ENCODE measurements at places on chromosomes 6 and 20. TPM values are rescaled to one million over a fixed set of nuclear protein-coding genes. Genes with fewer than 3 reads are reported as not detected.

DNA sequence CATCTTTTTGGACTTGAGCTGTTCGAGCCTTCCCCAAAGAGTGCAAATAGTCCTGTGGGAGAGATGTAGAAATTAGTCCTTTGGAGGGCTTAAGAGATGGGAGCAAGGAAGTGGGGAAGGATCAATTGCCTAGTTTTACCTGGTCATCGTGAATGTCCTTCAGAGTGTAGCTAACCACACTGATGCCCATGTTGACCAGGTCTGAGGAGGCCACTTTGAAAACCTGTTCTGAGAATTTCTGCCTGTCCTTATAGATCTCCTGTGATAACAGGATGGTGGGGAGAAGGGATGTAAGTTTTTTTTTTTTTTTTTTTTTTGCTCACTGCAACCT lies 2.0 kb downstream of the FLOT1 start:
- no peaks in the 10 kb centered on the region for H3K27me3 ChIP-seq
- no peak overlapping the region for H3K27ac ChIP-seq
- H3K4me3 ChIP-seq: no peak overlapping the region
- DNase-seq: no peak
- peaks cover 17% of the 10 kb centered on the region for H3K4me1 ChIP-seq

GRCh38 chr20:46599227-46599987 lies 49.0 kb upstream of the OCSTAMP start:
- no peaks in the 10 kb centered on the region for H3K27me3 ChIP-seq
- no peaks in the 10 kb centered on the region for H3K4me1 ChIP-seq
- peak; percentile 69 for DNase-seq
- H3K4me3 ChIP-seq: no peak overlapping the region
- no peaks in the 10 kb centered on the region for H3K36me3 ChIP-seq

DNA sequence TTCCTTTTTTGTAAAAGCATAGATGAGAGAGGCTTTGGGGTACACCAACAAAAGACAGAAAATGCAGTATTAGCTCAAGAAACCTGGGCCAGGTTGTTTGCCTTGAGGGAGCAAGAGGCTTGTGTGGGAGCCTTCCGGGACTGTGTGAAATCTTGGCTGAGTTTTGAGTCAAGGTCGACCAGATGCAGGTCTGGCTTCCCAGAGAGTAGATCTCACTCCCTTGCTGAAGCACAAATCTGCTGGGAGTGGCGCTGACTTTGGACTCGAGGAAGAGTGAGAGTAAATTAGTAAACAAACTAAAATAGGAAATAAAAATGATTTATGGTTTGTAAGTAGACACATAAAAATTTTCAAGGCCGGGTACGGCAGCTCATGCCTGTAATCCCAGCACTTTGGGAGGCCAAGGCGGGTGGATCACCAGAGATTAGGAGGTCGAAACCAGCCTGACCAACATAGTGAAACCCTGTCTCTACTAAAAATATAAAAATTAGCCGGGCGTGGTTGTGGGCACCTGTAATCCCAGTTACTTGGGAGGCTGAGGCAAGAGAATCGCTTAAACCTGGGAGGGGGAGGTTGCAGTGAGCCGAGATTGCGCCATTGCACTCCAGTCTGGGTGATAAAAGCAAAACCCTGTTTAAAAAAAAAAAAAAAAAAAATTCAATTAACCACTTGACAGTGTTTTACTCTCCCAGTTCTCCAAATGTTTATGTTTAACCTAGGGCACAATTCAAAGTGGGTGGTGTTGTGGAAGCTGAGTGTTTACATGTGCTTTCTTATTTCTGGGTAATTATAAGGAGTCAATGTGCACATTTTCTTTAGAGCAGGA lies 27.7 kb upstream of the EDN1 start:
- peak; percentile 96 for DNase-seq
- peak overlapping the region; percentile 57 for H3K4me3 ChIP-seq
- peaks cover 5% of the 10 kb centered on the region for H3K4me1 ChIP-seq
- no peaks in the 10 kb centered on the region for H3K27me3 ChIP-seq

GRCh38 chr6:15073883-15074465 lies 171.9 kb upstream of the JARID2 start:
- no peaks in the 10 kb centered on the region for H3K36me3 ChIP-seq
- H3K4me3 ChIP-seq: no peak overlapping the region
- H3K4me1 ChIP-seq: no peaks in the 10 kb centered on the region
- H3K27ac ChIP-seq: no peak overlapping the region
- no peak for DNase-seq

GRCh38 chr6:22363714-22364239 lies 66.9 kb upstream of the PRL start:
- H3K27ac ChIP-seq: no peak overlapping the region
- no peaks in the 10 kb centered on the region for H3K4me1 ChIP-seq
- DNase-seq: no peak
- H3K27me3 ChIP-seq: no peaks in the 10 kb centered on the region
- no peak overlapping the region for H3K4me3 ChIP-seq
- no peaks in the 10 kb centered on the region for H3K36me3 ChIP-seq

GRCh38 chr6:169141671-169142537 lies 111.7 kb downstream of the THBS2 start:
- no peaks in the 10 kb centered on the region for H3K36me3 ChIP-seq
- no peaks in the 10 kb centered on the region for H3K4me1 ChIP-seq
- no peaks in the 10 kb centered on the region for H3K27me3 ChIP-seq
- no peak overlapping the region for H3K27ac ChIP-seq
- DNase-seq: no peak

- no peak overlapping the region for H3K4me3 ChIP-seq
- DNase-seq: no peak
- H3K36me3 ChIP-seq: no peaks in the 10 kb centered on the region
- no peaks in the 10 kb centered on the region for H3K27me3 ChIP-seq
Measured at GRCh38 chr6:81734500-81735150, 17.9 kb downstream of the TENT5A start.

DNA sequence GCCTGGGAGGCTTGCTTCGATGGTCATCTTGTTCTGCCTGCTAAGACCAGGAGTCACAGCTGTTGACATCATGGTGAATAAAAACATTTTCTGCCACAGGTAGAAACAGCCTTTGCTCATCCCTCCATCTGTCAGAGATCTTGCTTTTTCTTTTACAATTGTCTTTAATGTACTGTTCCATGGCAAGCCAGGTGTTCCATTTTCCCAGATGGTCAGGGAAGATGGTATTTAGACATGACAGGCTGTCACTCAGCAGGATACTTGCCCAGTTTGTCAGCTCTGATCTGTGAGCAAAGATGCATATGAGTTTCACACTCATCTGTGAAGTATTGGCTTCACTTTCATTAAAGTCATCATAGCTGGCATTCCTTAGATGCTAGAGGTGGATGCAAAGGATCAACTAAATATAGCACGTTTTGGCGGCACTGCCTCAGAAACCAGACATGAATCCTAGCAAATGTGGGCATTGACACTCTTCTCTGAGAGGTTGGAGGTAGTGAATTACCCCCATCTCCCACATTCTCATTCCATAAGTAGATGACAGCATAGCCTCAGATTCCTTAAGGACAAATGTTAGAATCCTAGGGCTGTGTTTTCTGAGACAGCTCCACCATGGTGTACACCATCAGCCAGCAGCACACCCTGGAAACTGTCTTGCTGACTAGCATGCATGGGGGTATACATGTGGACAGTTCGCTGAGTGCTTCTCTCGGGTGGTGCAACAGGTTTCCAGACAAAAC lies 4.2 kb downstream of the SSTR4 start:
- H3K36me3 ChIP-seq: no peaks in the 10 kb centered on the region
- no peak for DNase-seq
- H3K27ac ChIP-seq: no peak overlapping the region
- no peaks in the 10 kb centered on the region for H3K4me1 ChIP-seq
- peaks cover 4% of the 10 kb centered on the region for H3K27me3 ChIP-seq
- H3K4me3 ChIP-seq: no peak overlapping the region

- DNase-seq: no peak
- no peaks in the 10 kb centered on the region for H3K36me3 ChIP-seq
- no peaks in the 10 kb centered on the region for H3K4me1 ChIP-seq
- no peak overlapping the region for H3K4me3 ChIP-seq
- H3K27ac ChIP-seq: no peak overlapping the region
Measured at GRCh38 chr20:9608639-9609340, 94.4 kb downstream of the LAMP5 start.

DNA sequence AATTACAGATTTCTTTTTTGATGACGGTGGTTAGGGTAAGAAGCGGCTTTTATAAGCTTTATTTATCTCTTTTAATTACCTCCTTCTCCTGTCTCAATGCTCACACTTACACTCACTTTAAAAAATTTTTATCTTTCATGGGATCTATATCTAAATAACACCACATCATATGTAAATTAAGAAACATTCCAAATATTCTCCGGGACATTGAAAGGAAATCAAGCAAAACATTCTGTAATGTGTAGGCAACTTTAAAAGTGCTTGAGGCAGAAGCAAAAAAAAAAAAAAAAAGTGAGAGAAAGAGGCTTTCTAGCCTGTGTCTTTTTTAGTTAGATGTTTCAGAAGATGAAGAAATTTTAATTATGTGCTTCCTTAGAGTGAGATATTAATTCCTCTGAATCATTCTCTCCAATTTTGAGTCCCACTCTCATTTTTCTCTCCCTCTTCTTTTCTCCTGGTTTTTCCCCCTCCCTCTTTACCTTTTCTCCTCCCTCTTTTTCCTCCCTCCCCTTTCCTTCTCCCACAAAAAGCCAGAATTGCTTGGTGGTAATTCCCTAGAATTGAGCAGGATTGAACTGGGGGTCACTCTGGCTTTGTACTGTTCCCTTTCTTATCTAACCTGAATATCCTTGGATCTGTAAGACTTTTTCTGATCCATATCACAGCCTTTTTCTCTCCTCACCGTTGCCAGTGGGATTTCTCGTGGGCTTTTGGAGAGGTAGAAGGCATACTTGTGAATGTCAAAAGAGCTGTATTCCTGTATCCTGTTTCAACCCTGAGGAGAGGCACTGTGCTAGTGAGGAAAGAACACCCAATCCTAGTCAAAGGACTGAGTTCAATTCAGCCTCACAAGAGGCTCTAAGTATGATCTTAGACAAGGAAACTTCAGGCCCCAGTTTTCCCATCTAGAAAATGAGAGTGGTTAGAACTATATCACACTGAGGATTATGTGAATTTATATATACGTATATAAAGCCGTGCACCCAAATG lies 30.4 kb downstream of the KCNQ5 start:
- no peak overlapping the region for H3K4me3 ChIP-seq
- no peak overlapping the region for H3K27ac ChIP-seq
- H3K4me1 ChIP-seq: no peaks in the 10 kb centered on the region
- H3K27me3 ChIP-seq: no peaks in the 10 kb centered on the region
- no peak for DNase-seq
- no peaks in the 10 kb centered on the region for H3K36me3 ChIP-seq

DNA sequence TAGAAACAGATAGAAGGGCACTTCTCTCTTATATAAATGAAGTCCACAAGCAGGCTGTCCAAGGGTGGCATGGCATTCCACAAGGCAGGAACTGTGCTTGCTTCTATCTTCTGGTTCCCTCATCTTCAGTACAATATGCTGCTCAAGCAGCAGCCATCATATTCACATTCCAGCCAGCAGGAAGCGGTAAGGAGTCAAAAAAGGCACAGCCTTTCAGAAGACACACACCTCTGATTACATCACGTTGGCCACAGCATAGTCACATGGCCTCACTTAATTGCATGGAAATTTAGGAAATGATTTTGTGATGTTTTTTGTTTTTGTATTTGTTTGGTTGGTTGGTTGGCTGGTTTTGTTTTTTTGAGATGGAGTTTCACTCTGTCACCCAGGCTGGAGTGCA lies 19.0 kb downstream of the REM1 start:
- H3K36me3 ChIP-seq: no peaks in the 10 kb centered on the region
- H3K27me3 ChIP-seq: no peaks in the 10 kb centered on the region
- peak; percentile 11 for DNase-seq
- no peak overlapping the region for H3K27ac ChIP-seq
- no peaks in the 10 kb centered on the region for H3K4me1 ChIP-seq
- no peak overlapping the region for H3K4me3 ChIP-seq

- H3K27ac ChIP-seq: no peak overlapping the region
- H3K4me3 ChIP-seq: no peak overlapping the region
- DNase-seq: no peak
- peaks cover 5% of the 10 kb centered on the region for H3K4me1 ChIP-seq
Measured at GRCh38 chr6:28977341-28978132, 27.6 kb downstream of the ZNF311 start.

DNA sequence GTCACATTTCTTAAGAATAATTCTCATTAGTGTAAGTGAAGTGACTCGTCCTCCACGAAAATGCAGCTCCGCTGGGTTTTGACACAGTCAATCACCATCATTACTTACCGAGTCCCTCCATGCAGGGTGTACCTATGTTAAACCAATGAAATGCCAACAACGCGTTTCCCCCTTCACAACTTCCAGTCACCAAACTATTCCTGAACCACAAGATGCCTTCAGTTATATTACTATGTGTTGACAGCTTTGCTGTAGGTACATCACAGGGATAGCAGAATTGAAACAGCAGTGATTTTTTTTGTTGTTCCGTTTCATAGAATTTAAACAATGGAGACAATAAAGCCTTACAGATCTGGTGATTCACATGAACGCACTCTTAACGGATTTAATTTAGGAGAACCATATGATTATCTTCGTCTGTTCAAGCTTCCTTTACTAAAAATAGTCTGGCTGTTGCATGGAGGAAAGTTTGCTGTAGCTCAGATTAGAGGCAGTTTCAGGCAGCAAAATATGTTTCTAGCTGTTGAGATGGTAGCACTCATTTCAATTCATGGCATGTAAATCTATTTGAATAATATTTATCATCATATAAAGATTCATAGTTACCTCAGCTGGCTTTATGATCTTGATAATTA lies 652.8 kb downstream of the PRKN start:
- DNase-seq: no peak
- H3K36me3 ChIP-seq: no peaks in the 10 kb centered on the region
- H3K27me3 ChIP-seq: no peaks in the 10 kb centered on the region
- H3K4me1 ChIP-seq: no peaks in the 10 kb centered on the region
- no peak overlapping the region for H3K4me3 ChIP-seq

POPDC3 gene
- polyA plus RNA-seq: not detected

ADGRF4 gene
- not detected for polyA plus RNA-seq

SLC22A1 gene
- 0.89 TPM for polyA plus RNA-seq

DNA sequence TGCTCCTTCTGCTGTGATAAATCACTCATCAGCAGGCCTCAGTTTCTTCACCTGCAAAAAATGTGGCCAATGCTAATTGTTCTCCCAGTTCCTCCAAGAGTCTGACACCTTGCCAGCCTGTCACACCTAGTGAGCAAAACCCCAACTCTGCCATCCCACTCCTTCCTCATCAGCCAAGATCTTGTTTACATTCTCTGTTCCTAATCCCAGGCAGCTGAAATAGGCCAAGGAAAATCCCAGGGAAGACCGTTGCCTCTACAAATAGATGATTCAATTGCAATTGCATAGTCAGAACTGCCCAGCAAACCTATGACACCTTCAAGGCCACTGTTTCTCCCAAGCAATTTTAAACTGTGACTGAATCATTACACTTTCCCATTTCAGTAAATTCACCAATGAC lies 78.7 kb downstream of the GMDS start:
- H3K36me3 ChIP-seq: no peaks in the 10 kb centered on the region
- H3K4me3 ChIP-seq: no peak overlapping the region
- no peaks in the 10 kb centered on the region for H3K4me1 ChIP-seq
- H3K27ac ChIP-seq: no peak overlapping the region
- DNase-seq: no peak
- H3K27me3 ChIP-seq: no peaks in the 10 kb centered on the region

All from small intestine (tissue), 16 donors.